GF-D8 (cell line): ENCODE measurements at places on chromosomes 7 and 10.

- no peak for DNase-seq
These were observed 14.7 kb downstream of the TMEM60 start for GRCh38 chr7:77783545-77783944.

GRCh38 chr7:26334166-26334859, 42.7 kb downstream of the SNX10 start:
- DNase-seq: peak; percentile 40

GRCh38 chr10:4686644-4686996, 139.4 kb upstream of the AKR1E2 start:
- no peak for DNase-seq

GRCh38 chr10:87703771-87704170, 44.1 kb downstream of the PAPSS2 start:
- no peak for DNase-seq

DNA sequence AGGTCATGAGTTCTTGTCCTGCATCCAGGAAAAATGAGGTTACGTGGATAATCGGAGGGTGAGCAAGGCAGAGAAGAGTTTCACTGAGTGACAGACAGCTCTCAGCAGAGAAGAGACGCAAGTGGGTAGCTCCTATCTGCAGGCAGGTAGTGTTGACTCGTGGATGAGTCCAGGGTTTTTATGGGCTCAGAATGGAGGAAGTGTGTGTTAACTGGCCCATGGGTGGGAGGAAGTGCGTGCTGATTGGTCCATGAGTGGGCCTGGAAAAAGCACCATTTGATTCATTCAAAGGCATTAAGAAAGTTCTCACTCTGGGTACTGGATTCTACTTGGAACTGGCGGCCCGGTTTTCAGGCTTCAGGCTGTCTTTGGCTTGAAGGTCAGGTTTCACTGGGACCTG, 4.8 kb upstream of the DMTF1 start:
- no peak for DNase-seq

DNA sequence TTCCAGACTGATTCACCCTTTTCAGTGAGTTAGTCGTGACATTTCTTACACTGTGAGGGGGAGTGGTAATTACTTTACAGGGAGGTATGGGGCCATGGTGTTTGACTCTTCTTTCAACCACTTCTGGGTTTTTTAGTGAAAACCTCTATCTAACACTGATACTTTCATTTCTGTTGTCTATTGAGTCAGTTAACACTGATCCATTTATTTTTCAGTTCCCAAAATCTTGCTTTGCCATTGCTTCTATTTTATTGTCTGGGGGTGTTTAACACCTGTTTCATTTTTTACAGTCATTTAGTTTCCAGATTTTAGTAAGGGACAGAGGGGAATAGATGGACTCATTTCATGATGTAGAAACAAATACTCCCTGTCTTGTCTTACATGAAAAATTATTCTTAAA, 61.5 kb downstream of the HELLS start:
- DNase-seq: no peak

- no peak for DNase-seq
These were observed 7.3 kb upstream of the TCERG1L start for GRCh38 chr10:131318814-131319213.

GRCh38 chr10:106935978-106936451, 228.5 kb downstream of the SORCS1 start:
- no peak for DNase-seq

GRCh38 chr10:63713191-63714144, 192.3 kb downstream of the REEP3 start:
- no peak for DNase-seq
